H7 (cell line): ENCODE measurements at places on chromosomes 7 and 10. TPM values are rescaled to one million over a fixed set of nuclear protein-coding genes. Genes with fewer than 3 reads are reported as not detected.

Gene HPSE2
- 0.30 and 0.48 TPM in 2 replicates for total RNA-seq

Gene CYP26C1
- 0.26 and 0.28 TPM in 2 replicates for total RNA-seq

Gene CUBN
- total RNA-seq, result 0.10 and 0.11 TPM in 2 replicates

Gene DRGX
- not detected in 2 replicates for total RNA-seq

Gene ACSM6
- not detected in 2 replicates for total RNA-seq

Gene BTBD16
- total RNA-seq, result 0.15 and 0.42 TPM in 2 replicates

Gene AKR1C4
- total RNA-seq, result not detected in 2 replicates

DNA sequence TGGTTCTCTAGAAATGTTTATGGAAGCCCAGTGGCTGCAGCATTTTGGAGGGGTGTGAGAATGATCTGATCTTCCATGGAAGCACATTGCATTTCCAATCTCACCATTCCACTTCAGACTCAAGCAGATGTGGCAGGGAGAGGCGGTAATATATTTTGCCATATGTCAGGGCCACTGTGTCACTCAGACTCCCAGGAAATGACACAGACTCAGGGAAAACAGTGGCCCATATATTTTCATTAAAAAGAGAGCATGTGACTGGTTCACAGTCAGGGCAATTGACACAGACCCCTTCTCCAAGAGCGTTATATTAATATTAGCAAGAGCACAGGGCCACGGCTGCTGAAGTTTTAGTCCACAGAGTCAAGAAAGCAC lies 149.3 kb upstream of the NRP1 start:
- no peak for DNase-seq

GRCh38 chr10:112424651-112425050 lies 22.1 kb downstream of the ZDHHC6 start:
- no peak for DNase-seq

DNA sequence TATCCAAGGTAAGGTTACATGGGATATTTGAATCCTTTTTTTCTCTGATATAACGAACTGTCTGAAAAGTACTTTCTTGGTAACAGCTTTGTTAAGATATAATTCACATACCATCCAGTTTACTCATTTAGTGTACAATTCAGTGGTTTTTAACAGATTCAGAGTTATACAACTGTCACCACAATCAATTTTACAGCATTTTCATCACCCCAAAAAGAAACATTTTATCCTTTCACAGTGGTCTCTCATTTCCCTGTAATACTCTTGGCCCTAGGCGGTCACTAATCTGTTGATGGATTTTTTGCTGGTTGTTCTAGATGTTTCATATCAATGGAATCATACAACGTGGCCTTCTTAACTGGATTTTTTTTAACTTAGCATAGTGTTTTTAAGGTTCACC lies 91.6 kb downstream of the GLCCI1 start:
- DNase-seq, result no peak

- DNase-seq, result no peak
These were observed 61.7 kb upstream of the UBE3C start for GRCh38 chr7:157077021-157077420.

DNA sequence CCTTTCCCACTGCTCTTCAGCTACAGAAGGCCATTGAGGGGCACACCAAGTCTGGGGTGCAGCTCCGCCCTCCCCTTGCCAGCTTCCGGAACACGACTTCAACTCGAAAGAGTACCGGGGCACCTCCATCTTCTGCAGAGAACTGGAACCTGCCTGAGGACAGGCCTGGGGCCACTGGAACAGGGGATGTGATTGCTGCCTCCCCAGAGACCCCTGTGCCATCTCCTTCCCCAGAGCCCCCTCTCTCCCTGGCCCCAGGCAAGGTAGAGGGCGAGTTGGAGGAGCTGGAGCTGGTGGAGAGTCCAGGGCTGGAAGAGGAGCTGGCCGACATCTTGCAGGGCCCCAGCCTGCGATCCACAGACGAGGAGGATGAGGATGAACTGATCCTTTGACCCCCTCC lies 10.9 kb downstream of the FAM131B start:
- no peak for DNase-seq

- no peak for DNase-seq
These were observed 6.4 kb upstream of the PON2 start for GRCh38 chr7:95441042-95441823.

- no peak for DNase-seq
These were observed 34.9 kb downstream of the FAS start for GRCh38 chr10:89025453-89025852.

DNA sequence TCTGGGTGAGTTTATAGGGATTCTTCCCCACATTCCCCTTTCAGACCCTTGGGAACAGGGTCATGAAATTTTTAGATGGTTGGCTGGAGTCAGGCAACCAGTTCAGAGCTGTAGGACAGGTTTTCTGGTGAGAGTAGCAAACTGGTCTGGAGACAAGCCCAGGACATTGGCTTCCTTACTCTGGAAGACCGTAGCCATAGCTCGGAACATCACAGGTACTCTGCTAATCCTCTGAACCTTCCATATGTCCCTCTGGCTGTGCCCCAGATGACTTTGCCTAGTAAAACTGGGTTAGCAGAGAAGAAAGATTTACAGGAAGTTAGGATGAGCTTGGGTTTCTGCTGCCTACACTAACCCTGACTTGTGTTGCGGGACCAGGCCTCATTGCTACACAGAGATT lies 104.5 kb upstream of the MKLN1 start:
- DNase-seq, result no peak

GRCh38 chr10:3889961-3890522 lies 105.0 kb upstream of the KLF6 start:
- DNase-seq, result no peak

GRCh38 chr7:36741866-36742265 lies 17.6 kb upstream of the AOAH start:
- DNase-seq, result no peak

- no peak for DNase-seq
These were observed 47.5 kb downstream of the DLG5 start for GRCh38 chr10:77879065-77879464.

GRCh38 chr10:28644647-28645046 lies 32.7 kb upstream of the BAMBI start:
- DNase-seq, result no peak

- DNase-seq, result no peak
These were observed 85.7 kb downstream of the LRGUK start for GRCh38 chr7:134212576-134213546.

- DNase-seq, result peak; percentile 84
These were observed 186.8 kb downstream of the USP6NL start for GRCh38 chr10:11424456-11425295.

DNA sequence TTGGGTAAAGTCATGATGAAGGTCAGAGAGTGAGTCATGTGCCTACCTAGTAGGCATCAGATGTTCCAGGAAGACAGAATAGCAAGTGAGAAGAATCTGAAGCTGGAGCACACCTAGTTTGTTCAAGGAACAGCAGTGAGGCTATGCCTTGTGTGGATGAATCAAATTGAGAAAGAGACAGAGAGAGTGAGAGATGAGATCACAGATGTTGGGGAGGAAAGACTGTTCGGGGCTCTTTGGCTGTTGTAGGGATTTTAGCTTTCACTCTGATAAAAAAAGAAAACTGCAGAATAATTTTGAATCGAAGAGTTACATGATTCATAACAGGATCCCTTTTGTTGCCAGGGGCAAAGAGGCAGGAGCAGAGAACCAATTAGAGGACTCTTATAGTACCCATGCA lies 6.3 kb downstream of the LIPF start:
- DNase-seq, result no peak
